ENCODE measurements at places on chromosomes 3 and 15. TPM values are rescaled to one million over a fixed set of nuclear protein-coding genes. Genes with fewer than 3 reads are reported as not detected.

Gene NTRK3
- total RNA-seq = 0.17 TPM

Gene RNU5B-1
- total RNA-seq = 12.8 TPM

Gene STXBP5L
- not detected for total RNA-seq

Gene DNAJA4
- 263 TPM for total RNA-seq

Gene TRIM42
- not detected for total RNA-seq

Gene MNS1
- total RNA-seq = 1.8 TPM

Gene B4GALT4
- total RNA-seq = 6.2 TPM

Gene SOX2
- total RNA-seq = not detected

Gene DNAH12
- 0.04 TPM for total RNA-seq

Gene SCG3
- not detected for total RNA-seq

Gene IQCF5
- not detected for total RNA-seq

- DNase-seq = no peak
- H3K27me3 ChIP-seq = no peaks in the 10 kb centered on the region
- H3K27ac ChIP-seq = no peak overlapping the region
- H3K4me1 ChIP-seq = peaks cover 12% of the 10 kb centered on the region
- no peaks in the 10 kb centered on the region for H3K36me3 ChIP-seq
Measured at GRCh38 chr3:47664519-47664918, 85.9 kb upstream of the CSPG5 start.

DNA sequence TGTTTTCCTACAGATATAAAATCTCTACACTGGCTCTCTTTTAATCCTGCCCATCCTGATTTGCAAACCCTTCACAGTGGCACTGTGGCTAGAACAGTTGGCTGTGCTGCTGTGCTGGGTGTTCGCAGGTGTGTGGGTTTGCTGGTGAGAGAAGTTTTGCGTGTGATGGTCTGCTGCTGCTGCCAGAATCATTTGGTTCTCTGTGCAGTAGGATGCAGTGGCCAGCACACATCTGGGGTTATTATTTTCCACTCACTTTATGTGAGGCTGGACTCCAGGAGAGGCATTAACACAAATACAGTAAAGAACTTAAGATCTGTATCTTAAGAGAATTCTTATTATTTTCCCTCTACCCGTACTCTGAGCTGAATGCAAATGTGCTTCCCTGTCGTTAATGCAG lies 16.0 kb upstream of the PSMD6 start:
- DNase-seq = no peak
- no peak overlapping the region for H3K4me3 ChIP-seq

GRCh38 chr3:49417516-49418120 lies 4.7 kb downstream of the AMT start:
- no peak overlapping the region for H3K27ac ChIP-seq
- no peaks in the 10 kb centered on the region for H3K27me3 ChIP-seq
- no peak overlapping the region for H3K4me3 ChIP-seq
- DNase-seq = no peak
- peaks cover 21% of the 10 kb centered on the region for H3K4me1 ChIP-seq
- H3K36me3 ChIP-seq = no peaks in the 10 kb centered on the region

- no peak overlapping the region for H3K4me3 ChIP-seq
- no peak overlapping the region for H3K27ac ChIP-seq
- H3K27me3 ChIP-seq = no peaks in the 10 kb centered on the region
- no peaks in the 10 kb centered on the region for H3K36me3 ChIP-seq
- DNase-seq = no peak
Measured at GRCh38 chr3:6799264-6799915, 61.5 kb upstream of the GRM7 start.

DNA sequence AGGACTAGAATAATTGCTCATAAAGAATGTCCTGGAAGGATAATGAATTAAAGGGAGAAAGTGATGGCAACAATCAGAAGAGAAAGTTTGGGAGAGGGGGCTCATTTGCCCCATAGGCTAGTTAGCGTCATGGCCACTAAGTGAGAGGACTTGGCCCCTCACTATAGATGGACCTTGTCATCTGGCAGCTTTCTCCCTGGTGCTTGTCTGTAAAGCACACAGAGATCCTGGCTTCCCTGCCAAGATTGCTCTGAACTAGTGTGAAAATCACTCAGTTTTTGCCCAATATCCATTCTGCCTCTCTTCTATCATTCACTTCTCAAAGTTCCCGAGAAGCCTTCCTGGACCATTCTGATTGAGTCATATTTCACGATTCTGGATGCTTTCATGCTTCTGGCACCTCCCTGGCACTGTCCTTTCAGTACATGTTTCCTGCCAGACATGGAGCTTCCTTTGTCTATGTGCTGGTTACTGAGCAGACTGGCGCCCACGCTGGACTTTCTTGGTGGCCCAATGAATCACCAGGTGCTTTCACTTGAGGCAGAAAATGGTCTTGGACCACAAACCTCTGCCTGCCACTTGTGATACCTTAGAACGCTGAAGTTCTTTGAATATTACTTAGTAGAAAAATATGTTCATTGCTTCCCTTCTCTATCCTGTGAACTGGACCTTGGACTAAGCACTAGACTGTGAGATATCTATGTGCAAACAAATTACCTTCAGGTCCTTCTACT lies 709.6 kb upstream of the CFAP20DC start:
- no peaks in the 10 kb centered on the region for H3K4me1 ChIP-seq
- H3K27ac ChIP-seq = no peak overlapping the region
- H3K27me3 ChIP-seq = no peaks in the 10 kb centered on the region

GRCh38 chr3:901953-902778 lies 190.7 kb upstream of the CNTN6 start:
- H3K27ac ChIP-seq = no peak overlapping the region
- H3K4me3 ChIP-seq = no peak overlapping the region
- no peaks in the 10 kb centered on the region for H3K36me3 ChIP-seq
- H3K4me1 ChIP-seq = no peaks in the 10 kb centered on the region
- H3K27me3 ChIP-seq = no peaks in the 10 kb centered on the region

DNA sequence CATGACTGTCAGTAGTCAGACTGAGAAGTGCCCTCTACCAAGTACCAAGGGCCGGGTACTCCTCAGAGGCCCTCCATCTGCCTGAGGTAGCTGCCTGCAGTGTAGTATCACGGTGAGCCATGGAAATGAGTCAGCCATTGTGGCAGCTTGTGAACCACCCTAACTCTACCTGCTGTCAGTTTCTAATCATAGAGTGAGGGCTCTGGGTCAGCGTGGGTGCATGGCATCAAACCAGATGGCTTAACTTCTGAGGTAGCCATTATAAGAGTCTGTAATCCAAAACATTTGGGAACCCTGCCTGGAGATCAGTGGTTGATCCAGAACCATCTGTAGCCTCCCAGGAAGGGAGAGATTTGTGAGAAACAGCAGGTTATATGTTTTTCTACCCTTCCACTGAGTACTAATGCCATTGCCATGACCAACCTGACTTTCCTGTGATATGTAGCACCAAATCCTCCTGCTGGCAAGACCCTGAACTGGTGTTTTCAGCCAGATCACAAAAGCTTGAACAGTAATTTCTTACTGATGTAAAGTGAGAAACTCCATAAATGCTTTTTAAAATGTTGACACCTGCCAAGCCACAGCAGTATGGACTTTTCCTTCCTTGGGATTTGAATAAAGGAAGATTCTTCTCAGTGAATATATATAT lies 38.9 kb downstream of the ABHD2 start:
- no peak overlapping the region for H3K4me3 ChIP-seq
- H3K4me1 ChIP-seq = peaks cover 54% of the 10 kb centered on the region
- H3K36me3 ChIP-seq = peaks cover 2% of the 10 kb centered on the region
- peak overlapping the region; percentile 79 for H3K27ac ChIP-seq
- no peaks in the 10 kb centered on the region for H3K27me3 ChIP-seq

DNA sequence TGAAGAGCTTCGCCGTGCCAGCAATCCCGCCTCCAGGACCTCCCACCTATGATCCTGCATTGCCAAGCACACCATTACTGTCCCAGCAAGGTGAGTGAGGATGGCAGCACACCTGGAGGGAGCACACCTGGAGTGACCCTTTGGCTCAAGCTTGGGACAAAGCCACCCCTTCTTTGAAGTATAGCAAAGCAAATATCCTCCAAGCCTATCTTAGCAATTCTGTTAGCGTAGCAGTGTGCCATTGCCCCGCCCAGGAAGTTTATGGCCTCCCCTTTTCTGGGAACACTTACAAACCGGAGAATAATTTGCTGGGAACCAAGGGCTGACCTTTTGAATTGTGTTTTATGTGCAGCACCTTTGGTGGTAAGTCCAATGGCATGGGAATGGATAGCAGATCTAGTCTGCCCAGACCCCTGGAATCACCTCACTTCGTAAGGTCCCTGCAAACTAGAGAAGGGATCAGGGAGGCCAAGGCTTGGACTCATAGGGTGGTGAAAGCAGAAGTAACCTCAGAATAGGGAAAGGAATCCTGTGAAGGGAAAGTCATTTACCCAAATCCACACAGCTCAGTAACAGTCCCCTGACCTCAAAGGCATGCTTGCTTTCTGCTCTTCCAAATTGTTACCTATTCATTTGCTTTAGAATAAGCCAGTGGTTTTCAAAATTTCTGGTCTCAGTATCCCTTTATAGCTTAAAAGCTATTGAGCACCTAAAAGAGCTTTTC lies 70.1 kb downstream of the HCN4 start:
- H3K27ac ChIP-seq = no peak overlapping the region
- no peak overlapping the region for H3K4me3 ChIP-seq
- H3K4me1 ChIP-seq = no peaks in the 10 kb centered on the region
- H3K27me3 ChIP-seq = no peaks in the 10 kb centered on the region

- DNase-seq = no peak
- peak overlapping the region; percentile 71 for H3K4me3 ChIP-seq
- H3K36me3 ChIP-seq = no peaks in the 10 kb centered on the region
- H3K4me1 ChIP-seq = peaks cover 60% of the 10 kb centered on the region
Measured at GRCh38 chr3:71062952-71063772, 520.4 kb downstream of the FOXP1 start.

- H3K4me1 ChIP-seq = no peaks in the 10 kb centered on the region
- DNase-seq = no peak
- no peaks in the 10 kb centered on the region for H3K36me3 ChIP-seq
- H3K27ac ChIP-seq = no peak overlapping the region
Measured at GRCh38 chr3:62793946-62794345, 81.3 kb downstream of the CADPS start.

DNA sequence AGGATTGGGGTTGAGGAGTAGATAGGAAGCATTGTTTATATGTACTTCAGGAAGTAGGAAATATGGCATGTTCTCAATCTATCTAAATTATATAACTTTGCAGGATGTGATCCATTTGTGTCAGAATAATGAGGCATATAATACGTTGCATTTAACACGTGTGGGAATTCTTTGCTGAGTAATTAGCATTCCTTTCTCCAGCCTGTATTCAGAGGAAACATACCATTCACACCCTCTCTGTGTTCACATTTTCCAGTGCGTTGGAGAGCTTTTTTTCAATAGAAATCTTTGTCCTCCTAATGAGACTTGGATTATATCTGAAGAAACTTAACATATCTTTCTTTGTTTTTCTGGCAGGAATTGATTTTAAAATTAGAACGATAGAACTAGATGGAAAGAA lies 33.0 kb upstream of the APH1B start:
- H3K4me1 ChIP-seq = peaks cover 23% of the 10 kb centered on the region
- peak overlapping the region; percentile 37 for H3K27ac ChIP-seq
- no peaks in the 10 kb centered on the region for H3K27me3 ChIP-seq
- no peaks in the 10 kb centered on the region for H3K36me3 ChIP-seq

GRCh38 chr3:165195241-165195639 lies 944 bp downstream of the SLITRK3 start:
- H3K27ac ChIP-seq = no peak overlapping the region
- no peaks in the 10 kb centered on the region for H3K36me3 ChIP-seq
- peaks cover 13% of the 10 kb centered on the region for H3K4me1 ChIP-seq
- peak overlapping the region; percentile 59 for H3K4me3 ChIP-seq
- no peaks in the 10 kb centered on the region for H3K27me3 ChIP-seq

DNA sequence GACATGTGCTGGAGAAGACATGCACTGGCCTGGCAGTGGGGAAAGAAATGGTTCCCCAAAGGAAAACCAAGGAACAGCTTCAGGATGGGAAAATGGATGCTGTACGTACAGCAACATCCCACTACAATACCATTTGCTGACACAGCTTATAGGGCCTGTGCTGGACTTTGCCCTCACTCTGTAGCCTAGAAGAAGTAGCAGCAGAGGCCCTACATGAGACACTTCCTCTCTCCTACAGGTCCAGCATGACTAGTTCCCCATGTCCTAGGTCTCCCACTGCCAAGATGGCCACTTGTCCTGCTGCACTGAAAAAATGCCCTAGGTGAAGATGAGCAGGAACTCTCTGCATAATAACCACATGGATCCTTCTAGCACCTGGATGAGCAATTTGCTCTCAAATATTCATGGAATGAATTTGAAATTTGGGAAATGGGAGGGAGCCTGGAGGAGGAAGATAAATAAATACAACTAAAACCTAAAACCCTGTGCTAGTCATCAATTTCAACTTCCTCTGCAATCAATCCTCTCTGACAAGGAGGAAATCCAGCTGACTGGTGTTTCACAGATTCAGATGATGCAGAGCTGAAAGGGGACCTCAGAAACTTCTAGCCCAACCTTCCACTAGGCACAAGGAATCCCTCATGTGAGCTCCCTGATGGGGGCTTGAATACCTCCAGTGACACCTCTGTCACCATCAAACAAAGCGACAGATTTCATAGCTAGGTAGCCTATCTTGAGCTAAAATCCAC lies 514.3 kb upstream of the PPP2R3A start:
- H3K27me3 ChIP-seq = no peaks in the 10 kb centered on the region
- no peaks in the 10 kb centered on the region for H3K4me1 ChIP-seq
- DNase-seq = no peak
- H3K36me3 ChIP-seq = no peaks in the 10 kb centered on the region

DNA sequence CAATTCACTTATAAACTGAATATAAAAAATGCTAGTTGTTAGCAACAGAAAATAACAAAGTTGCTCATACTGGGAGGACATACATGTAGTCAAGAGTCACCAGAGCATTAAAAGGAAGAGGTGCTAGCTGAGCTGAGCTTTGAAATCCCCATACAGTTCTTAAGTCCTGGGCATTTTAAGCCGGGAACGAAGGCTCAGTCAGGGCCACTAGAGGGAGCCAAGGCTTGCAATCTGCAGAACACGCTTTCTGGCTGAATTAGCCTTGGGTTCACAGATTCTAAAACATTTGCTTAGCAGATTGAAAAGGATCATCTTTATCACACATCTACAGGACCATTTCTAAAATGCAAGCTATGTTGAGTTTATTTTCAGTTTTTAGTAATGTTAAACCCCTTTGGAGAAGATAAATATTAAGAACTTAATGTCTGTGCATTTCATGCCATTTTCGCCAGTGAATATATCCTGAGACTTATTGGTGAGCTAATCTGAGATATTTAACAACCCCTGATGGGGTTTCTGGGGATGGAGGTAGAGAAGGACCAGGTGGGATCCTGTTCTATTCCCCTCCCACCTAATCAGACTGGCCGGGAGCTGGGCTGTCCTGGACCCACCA lies 26.3 kb upstream of the MNS1 start:
- H3K27ac ChIP-seq = no peak overlapping the region
- no peak for DNase-seq
- no peak overlapping the region for H3K4me3 ChIP-seq
- no peaks in the 10 kb centered on the region for H3K4me1 ChIP-seq

DNA sequence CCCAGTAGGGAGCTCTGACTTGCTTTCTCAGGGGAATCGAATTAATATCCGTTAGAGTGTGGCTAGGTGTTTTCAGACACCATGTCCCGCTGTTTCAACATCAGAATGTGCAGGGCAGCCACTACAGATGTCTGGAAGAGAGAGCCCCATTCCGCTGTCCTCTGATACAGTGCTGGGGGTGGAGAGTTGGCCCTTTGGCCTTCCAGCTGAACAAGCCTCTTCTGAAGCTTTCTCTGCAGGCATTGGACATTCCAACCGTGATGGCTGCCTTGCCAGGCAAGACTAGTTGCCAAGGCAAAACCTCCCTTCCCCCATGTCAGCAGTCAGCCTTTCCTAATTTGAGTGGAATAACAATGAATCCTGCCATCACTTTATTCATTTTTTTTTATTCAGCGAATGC lies 1.5 kb downstream of the FAH start:
- H3K4me3 ChIP-seq = peak overlapping the region; percentile 75
- H3K27ac ChIP-seq = peak overlapping the region; percentile 88
- H3K36me3 ChIP-seq = no peaks in the 10 kb centered on the region
- DNase-seq = peak; percentile 71
- peaks cover 35% of the 10 kb centered on the region for H3K4me1 ChIP-seq

Data from psoas muscle (tissue), 8 donors.